ENCODE measurements at places on chromosomes 7 and 10.

- DNase-seq, result no peak
Measured at GRCh38 chr7:156652886-156653568, 12.5 kb downstream of the RNF32 start.

GRCh38 chr7:2722591-2722990, 34.6 kb downstream of the AMZ1 start:
- DNase-seq, result no peak

- no peak for DNase-seq
Measured at GRCh38 chr7:235576-236395, 43.4 kb downstream of the FAM20C start.

DNA sequence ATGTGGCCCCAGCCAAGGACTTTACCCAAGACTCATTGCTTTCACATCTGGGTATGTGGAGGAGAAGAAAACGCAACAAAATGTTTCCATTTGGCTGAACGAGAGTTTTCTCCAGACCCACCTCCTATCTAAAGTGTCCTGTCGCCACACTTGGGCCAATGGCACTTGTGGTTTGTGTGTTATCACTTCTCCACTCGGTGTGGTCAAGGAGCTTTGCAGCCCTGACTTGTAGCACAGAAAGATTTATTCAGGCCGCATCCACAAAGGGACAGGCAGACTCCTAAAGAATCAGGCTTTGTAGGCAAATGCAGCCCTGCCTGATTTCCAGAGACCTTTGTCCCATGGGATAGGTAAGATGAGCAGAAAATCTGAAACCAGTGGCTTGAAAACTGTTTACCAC, 12.8 kb upstream of the LRRC4 start:
- DNase-seq, result no peak

- DNase-seq, result no peak
Measured at GRCh38 chr7:22361320-22361719, 4.4 kb upstream of the RAPGEF5 start.

DNA sequence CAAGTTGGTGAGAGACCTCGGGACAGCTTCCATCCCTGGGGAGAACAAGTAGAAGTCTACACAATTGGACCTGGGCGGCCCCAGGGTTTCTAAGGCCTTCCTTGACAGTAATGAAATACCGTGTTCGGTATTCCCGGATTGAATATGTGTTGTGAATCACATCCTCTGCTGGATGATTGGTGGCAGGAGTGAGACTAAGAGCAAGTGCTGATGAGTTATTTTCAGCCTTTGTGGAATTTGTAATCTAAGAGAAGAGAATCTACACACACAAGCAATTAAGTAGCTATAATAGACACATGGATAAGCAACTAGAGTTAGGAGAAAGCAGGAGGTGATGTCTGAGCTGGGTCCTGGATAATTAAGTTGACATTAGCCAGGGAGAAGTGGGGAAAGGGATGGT, 64.8 kb upstream of the VWC2 start:
- no peak for DNase-seq

GRCh38 chr7:104852386-104852785, 161.6 kb upstream of the KMT2E start:
- no peak for DNase-seq

- no peak for DNase-seq
Measured at GRCh38 chr10:17838080-17838648, 29.0 kb downstream of the MRC1 start.

- no peak for DNase-seq
Measured at GRCh38 chr10:129047600-129047999, 419.4 kb upstream of the MGMT start.

- no peak for DNase-seq
Measured at GRCh38 chr10:3107426-3107961, 40.1 kb downstream of the PFKP start.
